ENCODE measurements at places on chromosomes 12 and 14. TPM values are rescaled to one million over a fixed set of nuclear protein-coding genes. Genes with fewer than 3 reads are reported as not detected.
A peak's percentile ranks its signal among the peaks of the same experiment; 100 is the strongest.

DNA sequence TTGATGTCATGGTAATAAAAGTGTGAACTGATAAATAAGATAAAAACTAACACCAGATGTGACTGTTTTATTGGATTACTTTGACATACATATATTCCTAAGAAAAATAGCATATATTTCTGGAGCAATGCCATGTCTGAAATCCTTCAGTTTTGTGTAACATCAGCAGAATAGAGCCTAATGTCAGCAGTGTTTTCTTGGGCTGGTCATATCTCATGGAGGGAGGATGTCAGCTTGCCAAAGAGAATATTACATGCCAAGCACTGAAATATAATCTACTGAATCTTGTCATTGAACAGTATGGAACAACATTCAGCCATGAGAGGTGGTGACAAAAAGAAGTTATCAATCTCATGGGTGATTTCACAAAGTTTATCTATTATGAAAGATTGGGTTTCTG is 220.3 kb downstream of the KLHL28 start:
- no peak for DNase-seq

- DNase-seq: no peak
Observed at GRCh38 chr12:53782093-53782703, 30.4 kb upstream of the CISTR start.

GRCh38 chr12:120625557-120626419 is 14.6 kb upstream of the CABP1 start:
- DNase-seq: peak; percentile 95

DNA sequence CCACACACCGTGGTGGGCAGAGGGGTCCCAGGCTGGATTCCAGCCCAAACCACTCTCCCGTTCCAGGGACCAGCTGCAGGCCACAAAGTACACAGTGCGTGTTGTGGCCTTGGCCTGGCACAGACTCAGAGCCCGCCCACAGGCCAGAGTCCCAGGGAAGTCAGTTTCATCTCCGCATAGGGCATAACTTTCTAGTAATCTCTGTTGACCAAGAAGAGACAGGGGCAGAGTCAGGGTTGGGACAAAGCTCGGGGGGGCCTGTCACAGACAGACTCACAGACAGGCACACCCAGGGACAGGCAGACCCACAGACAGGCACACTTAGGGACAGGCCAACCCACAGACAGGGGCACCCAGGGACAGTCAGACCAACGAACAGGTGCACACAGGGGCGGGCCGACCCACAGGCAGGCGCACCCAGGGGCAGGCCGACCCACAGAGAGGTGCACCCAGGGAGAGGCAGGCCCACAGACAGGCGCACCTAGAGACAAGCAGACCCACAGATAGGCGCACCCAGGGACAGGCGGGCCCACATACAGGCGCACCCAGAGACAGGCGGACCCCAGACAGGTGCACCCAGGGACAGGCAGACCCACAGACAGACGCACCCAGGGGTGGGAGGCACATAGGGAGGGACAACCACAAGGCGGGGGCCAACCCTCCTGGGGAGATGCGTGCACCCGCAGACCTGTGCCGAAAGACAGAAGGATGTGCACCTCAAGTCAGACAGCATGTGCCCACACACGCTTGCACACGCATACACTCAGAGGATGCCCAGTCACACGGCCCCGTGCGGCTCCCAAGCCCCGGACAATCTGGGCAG is 323.3 kb upstream of the RTL1 start:
- no peak for DNase-seq

DNA sequence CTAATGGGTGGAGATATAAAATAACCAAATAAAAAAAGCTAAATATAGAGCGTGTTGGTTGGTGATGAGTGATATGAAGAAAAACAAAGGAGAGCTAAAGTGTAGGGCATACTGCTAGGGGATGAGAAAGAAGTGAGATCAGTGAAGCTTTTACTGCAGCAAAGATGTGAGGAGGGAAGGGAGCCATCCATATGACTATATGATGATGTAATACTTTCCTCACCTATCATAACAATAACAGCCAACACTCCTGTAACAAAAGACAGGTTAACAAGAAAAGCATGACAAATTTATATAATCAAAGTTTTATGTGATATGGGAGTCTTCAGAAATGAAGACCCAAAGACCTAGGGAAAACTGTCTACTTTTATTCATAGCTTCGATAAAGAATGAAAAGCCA is 57.4 kb upstream of the LRFN5 start:
- DNase-seq: no peak

DNA sequence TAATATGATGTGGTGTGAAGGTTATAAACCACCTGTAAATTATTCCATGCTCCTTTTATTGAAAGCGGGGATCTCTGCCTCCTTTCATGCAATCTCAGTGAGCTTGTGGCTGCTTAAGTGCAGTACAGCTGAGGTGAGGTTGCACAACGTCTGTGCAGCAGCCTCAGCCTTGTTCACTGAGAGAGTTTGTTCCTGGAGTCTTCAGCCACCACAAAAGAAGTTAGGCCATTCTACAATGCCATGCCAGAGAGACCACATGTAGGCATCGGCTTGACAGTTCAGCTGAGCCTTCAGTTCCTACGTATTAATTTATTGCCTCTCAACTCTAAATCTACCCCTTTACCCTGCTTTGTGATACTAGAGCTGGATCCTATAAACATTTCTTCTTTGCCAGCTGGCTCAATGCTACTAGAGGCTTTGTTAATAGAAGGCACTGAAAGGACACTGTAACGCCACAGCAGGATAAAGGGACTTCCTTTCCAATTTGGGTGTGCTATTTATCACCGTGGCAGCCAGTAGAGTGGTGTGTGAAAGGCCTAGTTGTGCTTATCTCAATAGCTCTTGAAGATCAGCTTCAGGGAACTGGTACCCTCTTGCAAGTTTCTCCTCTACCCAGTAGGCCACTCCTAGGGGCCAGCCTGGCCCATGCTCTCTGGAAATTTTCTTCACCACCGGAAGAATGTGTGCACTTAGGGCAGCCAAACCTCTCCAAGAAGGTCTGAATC is 337.7 kb downstream of the IPO8 start:
- DNase-seq: no peak

- DNase-seq: no peak
Observed at GRCh38 chr12:49582850-49583249, 14.9 kb upstream of the MCRS1 start.

DNA sequence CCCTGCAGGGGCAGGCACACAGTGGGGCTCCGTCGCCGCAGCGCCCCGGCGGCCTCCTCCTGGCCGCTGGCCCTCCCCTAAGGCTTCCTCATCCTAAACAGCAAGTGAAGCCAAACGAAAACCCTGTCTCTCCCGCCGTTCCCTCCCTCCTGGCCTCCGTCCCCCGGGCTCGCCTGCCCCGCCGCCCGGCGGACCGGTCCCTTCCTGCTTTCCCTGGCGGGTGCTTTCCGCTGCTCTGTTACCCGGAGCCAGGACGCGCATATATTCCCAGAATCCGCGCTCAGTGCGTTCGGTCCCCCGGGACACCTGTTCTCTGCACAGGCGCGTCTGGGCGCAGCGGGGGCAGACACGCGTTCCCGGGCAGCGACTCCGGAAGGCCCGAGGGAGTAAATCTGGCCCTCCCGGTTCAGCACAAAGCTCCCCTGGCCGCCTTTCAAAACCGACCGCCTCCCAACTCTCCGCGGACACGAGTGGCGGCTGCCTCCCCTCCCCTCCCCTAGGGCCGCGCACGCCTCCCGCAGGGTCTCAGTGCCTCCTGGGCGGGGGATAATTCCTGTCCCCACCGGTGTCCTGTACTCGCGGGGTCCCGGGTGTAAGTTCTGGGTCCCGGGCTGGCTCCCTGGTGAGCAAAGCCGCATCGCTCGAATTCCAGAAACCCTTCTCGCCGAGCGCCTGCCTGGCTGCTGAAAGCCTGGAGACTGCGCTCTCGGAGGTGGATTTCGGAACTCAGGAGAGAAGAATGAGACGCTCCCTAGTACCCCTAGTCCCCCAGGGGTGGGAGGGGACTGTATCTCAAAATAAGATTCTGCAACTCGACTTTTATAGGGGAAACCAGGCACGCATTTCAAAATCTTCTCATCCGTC is 21.4 kb upstream of the CEP170B start:
- no peak for DNase-seq

DNA sequence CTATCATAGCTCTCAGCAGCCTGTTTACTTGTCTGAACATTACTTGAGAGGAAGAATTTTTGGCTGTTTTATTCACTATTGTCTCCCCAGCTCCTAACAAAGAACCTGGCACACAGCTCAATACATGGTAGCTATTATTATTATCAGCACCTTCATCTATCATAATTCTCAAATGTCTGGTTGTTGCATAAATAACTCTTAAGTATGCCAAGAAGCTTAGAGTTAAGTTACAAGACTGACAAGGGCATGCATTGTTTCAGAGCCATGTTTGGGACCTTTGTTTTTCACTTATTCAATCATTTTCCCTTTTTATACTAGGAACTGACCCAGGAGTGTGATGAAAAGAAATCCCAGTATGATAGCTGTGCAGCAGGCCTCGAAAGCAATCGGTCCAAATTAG is 77.5 kb upstream of the ATP2A2 start:
- DNase-seq: no peak

DNA sequence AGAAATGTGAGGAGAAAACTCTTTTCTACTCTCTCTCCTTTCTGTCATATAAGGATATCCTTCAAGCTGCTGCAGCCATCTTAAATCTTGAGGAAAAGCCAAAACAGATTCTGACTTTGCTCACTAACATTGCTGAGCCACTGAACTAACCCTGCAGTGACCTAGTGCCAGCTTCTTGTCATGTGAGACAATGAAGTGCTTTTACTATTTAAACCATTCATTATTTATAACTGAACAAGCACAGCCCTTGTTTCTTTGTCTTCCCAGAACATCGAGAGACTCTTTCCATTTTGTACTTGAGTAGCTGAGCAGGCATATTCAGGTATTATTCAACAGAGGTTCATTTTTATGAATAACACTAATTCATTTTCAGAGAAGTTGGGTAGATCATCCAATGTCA is 455.0 kb upstream of the TMPO start:
- DNase-seq: no peak

DNA sequence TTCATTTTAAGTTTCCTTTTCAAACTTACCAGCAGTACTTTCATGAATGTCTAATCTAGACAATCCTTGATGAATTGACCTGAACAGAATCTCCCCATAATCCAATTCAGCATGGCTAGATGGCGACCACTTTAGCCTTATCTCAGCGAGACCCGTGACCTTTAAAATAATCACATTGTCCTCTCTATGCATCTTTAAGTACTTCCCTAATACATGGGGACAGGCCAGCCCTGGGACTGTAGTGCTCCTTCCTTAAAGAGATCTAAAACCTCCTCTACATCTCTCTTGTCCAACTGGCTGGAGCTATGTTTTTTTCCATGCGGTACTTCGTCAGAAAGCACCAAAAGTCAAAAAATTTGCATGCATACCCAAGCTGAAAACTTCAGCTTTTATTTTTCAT is 746.0 kb downstream of the VRK1 start:
- no peak for DNase-seq

- no peak for DNase-seq
Observed at GRCh38 chr14:80271389-80271788, 60.1 kb upstream of the DIO2 start.

- DNase-seq: no peak
Observed at GRCh38 chr12:65926119-65926908, 102.0 kb downstream of the HMGA2 start.

DNA sequence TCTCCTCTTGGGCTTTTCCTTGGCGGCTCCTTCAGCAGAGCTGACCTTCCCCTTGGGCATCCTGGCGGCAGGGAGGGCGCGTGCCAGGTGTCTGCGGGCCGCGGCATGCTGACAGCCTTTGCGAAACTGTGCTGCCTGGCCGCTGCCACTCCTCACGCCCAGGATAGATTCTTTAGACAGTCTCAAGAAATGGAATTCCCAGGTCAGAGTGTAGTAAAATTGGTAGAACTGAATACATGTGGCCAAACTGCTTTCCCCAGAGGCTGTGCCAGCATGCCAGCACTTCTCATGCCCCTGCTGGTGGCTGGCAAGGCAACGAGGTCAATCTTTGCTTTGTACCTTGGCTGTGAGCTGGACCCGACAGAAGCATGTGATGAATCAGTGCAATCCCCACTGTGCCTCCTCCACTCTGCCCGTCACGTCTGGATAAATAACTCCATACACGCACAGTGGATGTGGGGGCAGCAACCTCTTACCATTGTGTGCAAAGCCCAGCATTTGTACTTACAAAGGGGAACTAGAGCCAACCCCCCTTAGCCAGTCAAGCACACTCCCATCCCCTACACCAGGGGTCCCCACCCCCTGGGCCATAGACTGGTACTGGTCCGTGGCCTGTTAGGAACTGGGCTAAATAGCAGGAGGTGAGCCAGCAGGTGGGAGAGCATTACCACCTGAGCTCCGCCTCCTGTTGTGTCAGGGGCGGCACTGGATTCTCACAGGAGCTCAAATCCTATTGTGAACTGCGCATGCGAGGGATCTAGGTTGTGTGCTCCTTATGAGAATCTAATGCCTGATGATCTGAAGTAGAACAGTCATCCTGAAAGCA is 90.9 kb downstream of the ACTN1 start:
- DNase-seq: no peak

DNA sequence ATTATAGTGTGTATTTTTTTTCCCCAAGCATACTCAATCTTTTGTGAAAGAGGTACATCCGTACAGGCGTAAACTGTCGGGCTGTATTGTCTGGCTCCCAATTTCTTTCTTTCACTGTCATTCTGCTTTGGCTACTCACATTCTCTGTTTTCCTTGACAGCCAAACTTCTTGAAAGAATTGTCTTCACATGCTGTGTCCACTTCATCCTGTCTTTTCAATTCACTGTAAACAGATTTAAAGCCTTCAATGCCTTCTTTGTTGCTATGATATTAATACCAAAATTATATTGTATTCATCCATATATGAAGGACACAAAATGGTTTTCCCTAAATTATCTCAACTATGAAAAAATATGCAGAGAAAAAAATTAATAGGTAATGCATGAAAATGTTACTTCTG is 6.0 kb upstream of the ATP23 start:
- DNase-seq: no peak

DNA sequence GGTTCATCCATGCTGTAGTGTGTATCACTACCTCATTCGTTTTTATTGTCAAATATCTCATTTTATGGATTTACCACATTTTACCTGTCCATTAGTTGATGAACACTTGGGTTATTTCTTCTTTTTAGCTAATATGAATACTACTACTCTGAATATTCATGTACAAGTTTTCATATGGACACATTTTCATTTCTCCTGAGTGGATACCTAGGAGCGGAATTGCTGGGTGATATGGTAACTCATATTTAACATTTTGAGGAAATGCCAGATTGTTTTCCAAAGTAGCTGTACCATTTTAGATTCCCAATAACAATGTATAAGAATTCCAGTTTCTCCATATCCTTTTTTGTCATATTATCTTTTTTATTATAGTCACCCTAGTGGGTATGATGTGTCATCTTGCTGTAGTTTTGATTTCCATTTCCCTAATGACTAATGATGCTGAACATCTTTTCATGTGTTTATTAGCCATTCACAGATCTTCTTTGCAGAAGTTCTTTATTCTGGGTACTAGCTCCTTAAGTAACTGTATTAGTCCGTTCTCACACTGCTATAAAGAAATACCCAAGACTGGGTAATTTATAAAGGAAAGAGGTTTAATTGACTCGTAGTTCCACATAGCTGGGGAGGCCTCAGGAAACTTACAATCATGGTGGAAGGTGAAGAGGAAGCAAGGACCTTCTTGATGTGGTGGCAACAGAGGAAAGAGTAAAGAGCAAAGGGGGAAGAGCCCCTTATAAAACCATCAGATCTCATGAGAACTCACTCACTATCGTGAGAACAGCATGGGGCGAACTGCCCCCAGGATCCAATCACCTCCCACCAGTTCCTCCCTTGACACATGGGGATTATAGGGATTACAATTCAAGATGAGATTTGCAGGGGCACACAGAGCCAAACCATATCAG is 11.9 kb downstream of the NRDE2 start:
- DNase-seq: no peak

Gene RPL10L
- total RNA-seq: not detected

Gene PLEKHH1
- total RNA-seq: 5.7 TPM

Gene SLC17A8
- total RNA-seq: not detected

Gene CLEC6A
- not detected for total RNA-seq

Data from K562 (cell line).